ENCODE measurements at places on chromosomes 4 and X.
A peak's percentile ranks its signal among the peaks of the same experiment; 100 is the strongest.

DNA sequence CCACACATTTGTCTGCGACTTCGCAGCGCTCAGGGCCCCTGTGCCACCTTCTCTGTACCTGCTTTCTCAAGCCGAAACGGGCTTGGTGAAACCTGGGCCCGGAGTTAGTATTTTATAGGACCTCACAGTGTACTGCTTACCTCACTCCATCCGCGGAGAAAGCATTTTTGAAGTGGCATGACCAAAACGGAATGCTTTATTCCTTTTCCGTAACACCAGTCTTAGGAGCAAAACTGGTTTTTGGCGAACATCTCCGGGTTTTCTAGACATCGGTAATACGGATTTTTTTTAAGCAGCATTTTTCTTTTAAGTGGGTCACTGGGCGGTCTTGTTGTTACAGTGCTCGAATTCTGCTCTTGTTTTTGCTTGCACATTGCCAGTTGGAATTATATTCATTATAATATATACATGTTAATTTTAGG lies 3.6 kb downstream of the ZIC3 start:
- no peak for DNase-seq

DNA sequence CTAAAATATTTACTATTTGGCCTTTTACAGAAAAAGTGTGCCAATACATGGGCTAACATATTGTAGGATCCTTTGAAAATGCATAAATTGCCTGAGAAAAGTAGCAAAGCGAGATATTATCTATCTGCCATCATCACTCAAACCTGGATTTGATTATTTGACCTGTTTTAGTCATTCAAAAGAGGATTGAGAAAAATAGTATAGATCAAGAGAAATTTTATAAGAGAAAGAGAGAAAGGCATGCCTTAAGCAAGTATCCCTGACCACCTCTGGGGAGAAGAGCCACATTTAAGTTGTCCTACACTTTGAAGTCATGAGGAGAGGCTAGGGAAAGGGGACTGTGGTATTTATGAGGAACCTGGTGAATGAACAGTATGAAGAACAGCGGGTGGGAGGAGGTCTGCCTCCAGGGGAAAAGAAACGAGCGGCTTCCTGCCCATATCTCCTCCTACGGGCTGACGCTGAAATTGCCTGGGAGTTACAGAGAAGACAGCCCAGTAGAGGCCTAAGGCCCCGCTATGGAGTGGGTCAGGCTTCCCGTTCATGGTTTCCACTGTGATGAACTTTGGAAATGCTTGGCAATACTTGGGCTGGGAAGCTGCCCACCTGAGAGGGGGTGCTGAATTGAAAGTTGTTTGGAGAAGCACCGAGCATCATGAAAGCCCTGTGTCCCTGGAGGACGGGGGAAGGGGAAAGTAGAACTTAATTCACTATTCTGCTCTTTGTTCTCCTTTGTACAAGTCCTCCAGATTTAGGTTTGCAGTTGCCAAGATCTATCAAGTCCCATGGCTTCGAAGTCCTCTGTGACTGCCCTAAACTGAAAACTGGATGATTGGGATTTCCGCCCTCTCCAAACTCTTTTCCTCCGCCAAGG lies 106.9 kb upstream of the ACSL4 start:
- no peak for DNase-seq

GRCh38 chrX:149527705-149528104 lies 13.1 kb upstream of the EOLA1 start:
- no peak for DNase-seq

- DNase-seq = no peak
Measured at GRCh38 chr4:183966371-183966770, 61.3 kb downstream of the STOX2 start.

- DNase-seq = no peak
Measured at GRCh38 chrX:116384406-116384954, 51.9 kb upstream of the SLC6A14 start.

DNA sequence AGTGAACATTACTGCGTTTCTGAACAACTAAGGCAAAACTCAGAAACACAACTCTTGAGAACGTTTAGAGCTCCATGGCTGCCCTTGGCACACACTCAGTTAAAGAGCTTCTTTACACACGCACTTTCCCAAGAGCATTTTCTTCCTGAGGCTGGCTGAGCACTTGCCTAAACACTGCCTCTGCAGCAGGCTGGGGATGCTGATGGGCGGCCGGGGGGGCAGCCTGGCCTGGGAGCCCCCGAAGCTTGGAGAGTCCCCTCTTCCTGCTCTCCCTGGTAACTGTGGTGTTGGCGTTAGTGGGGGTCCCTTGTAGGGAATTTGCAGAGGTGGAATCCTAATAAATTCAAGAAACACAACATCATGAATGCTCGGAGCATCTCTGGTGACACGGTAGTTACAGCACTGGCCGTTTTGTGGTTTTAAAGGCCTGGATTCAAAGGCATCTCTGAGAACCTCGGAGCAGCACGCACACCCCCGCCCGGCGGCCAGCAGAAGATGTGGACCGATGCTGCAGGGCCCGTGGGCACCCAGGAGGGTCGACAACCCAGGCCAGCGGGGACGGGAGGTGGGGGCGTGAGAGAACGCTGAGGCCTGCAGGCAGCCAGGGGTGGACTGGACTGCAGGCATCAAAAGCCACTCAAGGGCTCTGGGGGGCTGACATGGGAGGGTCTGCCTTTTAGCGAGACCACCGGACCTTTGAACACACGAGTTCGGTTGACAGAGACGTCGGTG lies 45.4 kb downstream of the FGFRL1 start:
- DNase-seq = no peak

GRCh38 chr4:20278195-20278594 lies 26.5 kb downstream of the SLIT2 start:
- DNase-seq = no peak

DNA sequence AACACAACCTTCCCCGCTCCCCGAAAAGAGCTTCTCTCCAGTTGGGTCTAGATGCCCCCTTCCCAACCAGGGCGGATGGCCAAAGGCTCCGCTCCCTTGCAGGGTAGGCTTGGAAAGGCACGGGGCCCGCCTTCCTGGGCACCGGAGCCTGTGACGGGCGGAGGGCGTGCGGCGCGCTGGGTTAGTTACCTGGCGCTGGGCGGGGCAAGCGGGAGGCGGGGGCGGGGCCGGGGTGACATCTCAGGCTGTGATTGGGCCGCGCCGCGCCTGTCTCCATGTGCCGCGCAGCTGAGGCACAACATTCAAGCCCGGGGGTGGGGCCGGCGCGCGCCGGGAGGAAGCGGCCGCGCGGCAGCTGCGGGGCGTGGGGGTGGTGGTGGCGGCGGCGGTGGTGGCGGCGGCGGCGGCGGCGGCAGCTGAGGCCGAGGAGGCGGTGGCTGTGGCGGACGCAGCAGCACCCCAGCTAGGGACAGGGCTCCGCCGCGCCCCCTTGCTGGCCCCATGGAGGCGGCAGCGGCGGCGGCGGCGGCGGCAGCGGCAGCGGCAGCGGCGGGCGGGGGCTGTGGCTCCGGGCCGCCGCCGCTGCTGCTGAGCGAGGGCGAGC lies at the start of gene REPS2:
Gene REPS2, plus strand, starts transcription at position 298 of the 604 bp plus-strand sequence. Its CDS starts 204 bp downstream, at position 502.
- peak; percentile 72 for DNase-seq

DNA sequence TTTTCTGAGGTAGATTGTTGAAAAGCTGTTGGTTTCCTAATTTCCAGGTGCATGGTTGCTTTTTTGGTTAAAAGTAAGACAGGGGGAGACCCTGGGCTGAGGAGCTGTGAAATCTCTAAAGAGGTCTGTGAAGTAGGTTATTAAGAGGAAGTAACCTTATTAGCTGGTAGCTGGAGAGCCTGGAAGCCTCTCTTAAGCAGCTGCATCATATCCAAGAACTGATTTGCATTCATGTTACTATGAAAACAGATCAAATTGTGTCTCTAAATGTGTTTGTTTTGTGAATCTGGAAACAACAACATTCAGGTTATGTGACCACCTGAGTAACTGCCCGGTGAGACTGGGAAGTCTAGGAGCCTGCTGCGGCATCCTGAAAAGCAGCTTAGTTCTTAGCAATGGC lies 54.1 kb downstream of the ARHGAP10 start:
- no peak for DNase-seq

Data from COR-L47 (cell line).